ENCODE measurements at places on chromosomes 2 and 18.

DNA sequence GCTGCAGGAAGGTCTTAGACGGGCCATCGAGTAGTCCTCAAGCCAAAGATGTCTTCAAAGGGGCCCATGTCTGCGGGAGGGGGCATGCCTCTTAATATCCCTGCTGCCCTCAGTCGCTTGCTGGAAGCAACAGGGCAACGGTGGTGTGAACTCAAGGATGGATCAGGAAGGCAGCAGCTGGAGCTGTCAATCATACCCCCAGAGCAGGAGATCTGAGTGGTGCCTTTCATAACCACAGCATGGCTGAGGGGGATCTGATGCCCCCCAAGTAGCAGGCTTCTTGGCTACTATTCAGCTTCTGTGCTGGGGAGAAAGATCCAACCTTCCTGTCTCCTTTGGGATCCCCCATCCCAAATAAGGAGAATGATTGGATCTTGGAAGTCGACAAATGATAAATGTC lies 46.4 kb downstream of the INSIG2 start:
- DNase-seq: no peak

DNA sequence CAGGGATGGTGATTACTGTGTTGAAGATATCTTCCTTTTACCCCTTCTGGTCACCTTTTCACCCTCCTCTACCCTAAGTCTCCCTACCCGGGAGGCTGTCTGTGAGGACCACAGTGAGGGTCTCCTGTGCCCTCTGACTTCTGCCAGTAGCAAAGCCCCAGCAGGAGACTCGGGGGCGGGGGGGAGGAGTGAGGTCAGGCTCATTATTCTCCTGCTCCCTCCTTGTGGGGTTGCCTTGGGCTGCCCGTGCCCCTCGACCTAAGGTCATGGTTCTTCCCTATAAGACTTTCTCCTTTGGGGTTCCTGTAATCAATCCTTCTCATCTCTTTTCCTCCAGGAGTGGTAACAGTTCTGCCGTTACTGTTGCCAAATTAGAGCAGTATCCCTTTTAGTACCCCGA lies 65.5 kb downstream of the GREB1L start:
- no peak for DNase-seq

DNA sequence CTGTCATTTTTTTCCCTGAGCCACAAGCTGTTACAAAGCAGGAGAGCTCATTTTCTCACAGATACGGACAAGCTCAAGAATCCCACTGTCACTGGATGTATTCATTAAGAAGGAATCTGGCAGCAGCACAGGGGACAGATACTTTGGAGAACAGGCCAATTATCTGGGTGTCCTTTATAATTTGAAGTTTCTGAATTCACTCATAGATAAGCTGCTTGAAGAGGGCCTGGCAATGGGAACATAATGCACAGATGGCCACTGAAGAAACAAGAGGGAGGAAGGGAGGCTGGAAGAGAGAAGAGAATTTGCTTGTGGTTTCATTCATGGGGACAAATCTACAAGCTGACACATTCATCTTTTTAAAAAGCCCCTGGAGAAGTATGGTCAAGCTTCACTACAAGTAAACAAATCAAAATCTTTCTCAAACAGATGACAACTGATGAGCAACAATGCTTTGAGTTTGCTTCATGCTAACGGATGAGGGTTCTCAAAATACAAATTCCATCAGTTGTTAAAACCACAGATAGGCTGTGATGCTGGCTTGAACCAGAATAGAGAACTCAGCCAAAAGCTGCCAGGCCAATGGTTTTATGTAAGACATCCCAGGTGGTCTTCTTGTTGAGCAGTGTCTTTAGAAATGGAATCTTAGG lies 11.9 kb downstream of the BCL2 start:
- peak; percentile 41 for DNase-seq

- peak; percentile 90 for DNase-seq
These were observed 170.0 kb downstream of the DNAH7 start for GRCh38 chr2:195898505-195899191.

- DNase-seq: no peak
These were observed 125.0 kb downstream of the LPIN1 start for GRCh38 chr2:11871421-11871820.

DNA sequence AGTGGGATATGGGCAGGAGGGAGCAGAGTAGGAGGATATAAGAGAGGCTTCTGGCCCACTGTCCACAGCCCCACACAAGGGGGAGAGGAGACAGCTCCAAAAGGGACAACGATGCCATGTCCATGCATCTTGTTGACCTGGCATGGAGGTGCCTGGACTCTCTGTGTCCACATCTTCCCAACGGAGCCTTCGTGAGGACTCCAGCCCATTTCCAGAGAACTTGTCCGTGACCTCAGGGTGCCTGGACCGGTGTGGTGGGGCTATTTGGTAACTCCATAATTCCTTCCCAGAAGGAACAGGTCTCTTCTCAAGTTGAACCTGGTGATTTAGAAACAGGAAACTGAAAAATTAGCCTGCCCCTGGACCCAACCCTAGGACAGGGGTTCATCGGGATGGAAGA lies 133.9 kb downstream of the CYP26B1 start:
- no peak for DNase-seq

DNA sequence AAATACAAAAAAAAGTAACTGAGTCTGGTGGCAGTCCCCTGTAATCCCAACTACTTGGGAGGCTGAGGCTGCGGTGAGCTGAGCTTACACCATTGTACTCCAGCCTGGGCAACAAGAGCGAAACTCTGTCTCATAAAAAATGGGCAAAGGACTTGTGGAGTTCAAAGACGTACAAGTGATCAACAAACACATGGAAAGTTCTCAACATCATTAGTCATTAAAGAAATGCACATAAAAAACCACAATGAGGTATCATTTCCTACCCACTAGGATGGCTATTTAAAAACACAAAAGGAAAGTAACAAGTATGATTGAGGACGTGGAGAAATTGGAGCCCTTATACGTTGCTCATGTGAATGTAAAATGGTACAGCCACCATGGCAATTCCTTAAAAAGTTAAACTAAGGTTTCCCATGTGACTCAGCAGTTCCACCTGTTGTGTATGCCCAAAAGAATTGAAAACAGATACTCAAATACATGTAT lies 52.3 kb downstream of the RAB10 start:
- no peak for DNase-seq

- DNase-seq: no peak
These were observed 74.4 kb downstream of the KIAA1328 start for GRCh38 chr18:36903215-36903928.

DNA sequence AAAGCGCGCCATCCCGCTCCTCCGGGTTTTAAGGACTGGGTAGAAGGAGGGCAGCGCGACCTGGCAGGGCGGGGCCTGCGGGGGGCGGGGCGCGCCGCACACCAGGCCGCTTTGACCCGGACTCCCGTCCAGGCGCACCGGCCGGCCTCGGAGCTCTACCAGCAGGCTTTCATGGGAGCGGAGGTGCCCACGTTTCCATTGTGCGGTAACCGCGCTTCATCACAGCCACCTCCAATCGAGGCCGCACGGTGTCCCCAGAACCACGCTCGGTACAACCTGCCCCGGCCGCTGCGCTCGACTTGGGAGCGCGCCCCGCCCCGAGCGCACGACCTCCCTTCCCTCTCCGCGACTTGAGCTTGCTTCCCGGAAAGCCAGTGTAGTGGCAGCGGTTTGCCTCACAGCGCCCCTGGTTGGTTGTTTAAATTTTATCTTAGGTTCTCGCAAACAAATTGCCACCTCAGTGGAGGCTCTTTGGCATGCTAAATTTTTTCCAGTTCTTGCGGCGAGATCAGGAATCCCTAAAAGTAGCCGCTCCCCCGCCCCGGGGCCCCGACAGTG lies 280 bp upstream of the CYP1B1 start:
- peak; percentile 92 for DNase-seq

GRCh38 chr18:40687399-40687798 lies 1267.6 kb upstream of the PIK3C3 start:
- no peak for DNase-seq

DNA sequence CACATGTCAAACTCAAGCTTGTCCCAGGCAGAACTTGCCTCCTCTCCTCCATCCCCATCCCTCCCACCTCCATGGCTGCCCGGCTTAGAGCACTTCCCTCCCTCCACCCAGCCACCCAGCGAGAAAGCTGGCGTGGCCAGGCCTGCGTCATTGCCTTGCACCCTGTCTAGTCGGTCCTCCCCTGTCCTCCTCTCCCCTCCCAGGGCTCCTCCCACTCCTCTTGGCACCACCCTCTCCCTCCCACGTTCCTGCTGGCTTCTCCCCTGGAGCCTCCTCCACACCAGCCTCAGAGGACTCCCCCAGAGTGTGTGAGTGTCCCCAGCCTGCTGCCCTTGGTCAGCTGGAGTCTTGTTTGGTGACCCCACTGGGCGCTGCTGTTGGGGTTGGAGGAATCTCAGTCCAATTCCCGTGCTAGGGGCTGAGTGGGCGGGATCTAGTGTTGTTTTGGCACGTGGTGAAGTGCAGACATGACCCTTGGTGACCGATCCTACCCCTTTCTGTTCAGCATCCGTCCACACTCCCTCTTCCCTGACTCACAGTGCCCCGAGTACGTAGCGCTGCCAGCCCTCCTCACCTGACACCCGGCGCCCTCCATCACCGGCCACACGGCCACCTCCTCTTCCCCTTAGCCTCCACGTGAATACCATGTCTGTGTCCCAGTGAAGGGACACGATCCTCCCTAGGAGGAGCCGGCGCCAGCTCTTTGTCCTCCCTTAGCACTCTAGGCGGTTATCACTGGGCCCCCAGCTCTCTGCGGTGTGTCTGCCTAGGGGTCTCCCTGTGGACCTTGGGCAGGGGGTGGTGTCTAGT lies 41.4 kb downstream of the ATP6V1C2 start:
- DNase-seq: no peak

DNA sequence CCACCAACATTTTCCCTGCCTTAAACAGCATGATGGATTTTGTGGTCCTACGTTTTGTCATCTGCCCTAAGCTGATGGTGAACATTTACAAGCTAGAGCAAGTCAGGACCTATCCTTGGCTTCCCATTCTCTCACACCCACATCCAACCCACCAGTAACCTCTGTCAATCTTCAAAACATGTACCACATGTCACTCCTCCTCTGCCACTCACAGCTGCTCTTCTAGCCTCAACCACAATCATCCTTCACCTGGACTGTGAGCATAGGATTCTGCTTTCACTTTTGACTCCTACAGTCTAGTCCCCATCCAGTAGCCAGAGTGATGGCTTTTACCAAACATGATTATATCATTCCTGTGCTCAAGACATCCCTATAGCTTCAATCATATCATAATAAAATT lies 279.8 kb upstream of the DLGAP1 start:
- DNase-seq: no peak

DNA sequence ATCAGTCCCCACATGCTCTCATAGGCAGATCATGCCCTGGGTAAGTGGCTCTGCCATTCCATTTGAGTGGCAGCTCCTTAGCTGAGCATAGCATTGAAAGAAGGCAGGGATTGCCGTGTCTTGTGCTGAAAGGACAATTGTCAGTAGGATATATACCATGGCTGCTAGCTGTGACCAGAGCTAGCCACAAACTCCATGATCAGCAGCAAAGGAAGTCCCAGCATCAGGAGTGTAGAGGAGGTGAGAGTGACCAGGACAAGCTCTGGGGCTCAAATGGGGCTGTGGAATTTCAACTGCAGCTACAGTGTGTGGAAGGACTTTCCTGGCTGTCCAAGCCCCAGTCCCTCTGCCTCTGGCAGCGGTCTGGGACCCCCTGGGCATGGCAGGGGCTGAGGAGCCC lies 54.4 kb upstream of the LGALSL start:
- no peak for DNase-seq

GRCh38 chr18:74654638-74655037 lies 57.0 kb downstream of the ZNF407 start:
- peak; percentile 30 for DNase-seq

DNA sequence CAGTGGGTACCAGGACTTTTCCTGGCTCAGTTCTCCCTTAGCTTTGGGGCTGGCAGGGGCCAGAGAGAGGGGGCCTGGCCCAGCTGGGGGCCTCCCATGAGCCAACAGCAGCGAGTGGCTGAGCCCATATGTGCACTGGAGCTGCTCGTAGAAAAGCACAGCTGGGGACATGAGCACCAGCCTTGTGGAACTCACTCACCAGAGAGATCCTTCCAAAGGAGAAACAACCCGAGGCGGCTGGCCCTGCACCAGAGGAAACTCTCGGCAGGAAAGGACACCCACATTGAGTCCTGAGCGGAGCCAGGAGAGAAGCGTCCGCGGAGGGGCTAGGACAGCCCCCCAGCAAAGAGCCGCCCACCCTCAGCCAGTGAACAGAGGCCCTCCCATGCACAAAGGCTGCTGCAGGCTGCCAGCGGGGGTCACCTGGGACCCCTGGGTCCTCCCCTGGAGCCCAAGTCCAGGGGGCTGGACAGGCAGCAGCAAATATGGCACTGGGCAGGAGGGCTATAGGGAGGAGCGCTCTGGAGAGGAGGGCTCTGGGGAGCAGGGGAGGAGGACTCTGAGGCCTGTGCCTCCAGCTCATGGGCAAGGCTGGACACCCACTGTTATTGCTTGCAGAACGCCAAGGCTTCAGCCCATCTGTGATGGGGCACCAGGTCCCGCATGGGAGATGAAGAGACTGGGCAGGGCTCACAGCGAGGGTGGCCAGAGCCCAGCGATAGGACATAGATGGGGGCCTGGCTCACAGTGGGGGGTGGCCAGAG lies 42.1 kb upstream of the SNED1 start:
- DNase-seq: peak; percentile 13

DNA sequence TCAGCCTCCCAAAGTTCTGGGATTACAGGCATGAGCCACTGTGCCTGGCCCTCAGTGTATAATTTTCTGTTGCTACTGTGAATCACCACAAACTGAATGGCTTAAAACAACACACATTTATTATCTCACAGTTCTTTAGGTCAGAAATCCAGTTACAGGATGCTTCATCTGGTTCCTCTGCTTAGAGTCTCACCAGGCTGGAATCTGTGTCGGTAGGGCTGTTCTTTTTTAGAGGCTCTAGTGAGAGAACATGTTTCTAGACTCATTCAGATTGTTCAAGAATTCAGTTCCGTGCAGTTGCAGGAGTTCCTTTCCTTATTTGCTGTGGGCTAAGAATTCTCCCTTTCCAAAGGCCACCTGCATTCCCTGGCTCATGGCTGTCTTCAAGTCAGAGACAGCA lies 22.2 kb downstream of the CCDC121 start:
- no peak for DNase-seq
